ENCODE measurements at places on chromosomes 3 and 15. TPM values are rescaled to one million over a fixed set of nuclear protein-coding genes. Genes with fewer than 3 reads are reported as not detected.

GRCh38 chr3:188446766-188447165 is 292.8 kb downstream of the LPP start:
- DNase-seq, result no peak

- DNase-seq, result no peak
Observed at GRCh38 chr3:141343077-141343476, 25.2 kb upstream of the ZBTB38 start.

DNA sequence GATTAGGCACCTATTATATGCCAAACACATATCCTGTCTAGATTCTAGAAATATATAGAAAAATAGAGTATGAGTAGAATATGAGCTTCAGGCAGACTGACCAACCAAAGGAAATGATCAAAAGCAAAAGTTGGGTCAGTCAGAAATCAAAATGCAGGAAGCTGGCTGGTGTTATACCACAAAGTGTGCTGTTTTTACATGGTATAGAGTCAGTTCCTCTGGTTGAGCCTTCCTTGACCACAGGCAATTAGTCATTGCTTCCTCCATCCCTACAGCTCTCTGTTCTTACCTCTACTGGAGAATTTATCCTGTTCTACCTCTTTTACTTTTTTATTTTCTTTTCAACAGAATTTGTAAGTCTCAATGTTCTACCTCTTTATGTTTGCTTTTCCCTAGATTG is 149.8 kb downstream of the TMCO5A start:
- DNase-seq, result no peak

DNA sequence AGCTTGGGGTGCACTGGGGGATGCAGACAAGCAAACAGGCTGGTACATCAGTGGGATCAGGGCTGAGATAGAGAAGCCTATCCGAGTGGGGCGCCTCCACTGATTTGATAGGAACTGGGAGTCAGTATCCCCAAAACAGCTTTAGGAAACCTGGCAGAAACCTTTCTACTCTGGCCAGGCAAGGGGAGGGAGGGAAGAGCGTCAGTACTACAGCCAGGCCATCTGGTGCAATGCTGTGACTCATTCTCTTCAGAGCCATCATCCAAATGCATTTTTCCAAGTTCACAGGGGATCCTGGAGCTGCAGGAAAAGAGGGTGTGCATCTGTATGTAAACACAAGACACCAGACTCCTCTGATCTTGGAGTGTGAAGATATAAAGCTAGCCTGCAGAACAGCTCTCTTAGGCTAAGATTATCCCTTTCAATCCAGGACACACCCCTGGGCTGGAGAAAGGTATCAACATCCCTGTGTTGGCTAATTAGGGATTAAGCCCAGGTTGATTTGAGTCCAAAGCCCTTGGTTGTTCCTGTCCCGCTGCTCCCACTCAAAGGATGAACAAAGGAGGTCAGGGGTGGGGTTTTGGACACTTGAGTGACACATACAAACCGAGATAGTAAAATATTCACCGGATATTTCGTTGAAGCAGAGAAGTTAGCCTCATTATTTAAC is 9.3 kb downstream of the GALNT15 start:
- no peak for DNase-seq

DNA sequence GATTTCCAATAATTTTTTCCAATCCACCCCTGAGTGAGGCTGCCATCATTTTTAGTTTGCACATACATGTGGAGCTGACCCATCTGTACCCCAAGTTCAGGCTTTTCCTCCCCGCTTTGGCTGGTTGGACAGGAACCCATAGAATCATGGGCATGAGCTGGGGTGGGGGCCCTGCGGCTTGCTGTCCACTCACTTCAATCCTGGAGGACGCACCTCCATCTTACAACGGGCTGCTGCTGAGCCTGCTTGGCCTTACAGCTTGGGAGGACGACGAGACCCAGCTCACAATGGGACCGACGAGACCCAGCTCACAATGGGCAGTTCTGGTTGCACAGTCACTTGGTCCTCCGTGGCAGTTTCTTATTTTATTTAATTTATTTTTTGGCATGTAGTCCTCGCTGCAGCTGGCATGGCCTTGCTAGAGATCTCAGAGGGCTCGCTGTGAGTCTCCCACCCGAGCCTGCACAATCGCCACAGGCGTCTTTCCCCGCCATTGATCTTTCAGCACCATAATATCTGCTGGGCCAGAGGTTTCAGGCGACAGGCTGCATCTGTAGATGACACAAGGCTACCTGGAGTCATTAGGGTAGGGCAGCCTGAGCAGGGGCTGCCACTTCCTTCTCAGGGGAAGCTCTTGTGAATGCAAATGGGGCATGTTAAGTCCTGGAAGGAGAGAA is 19.6 kb upstream of the EPHB3 start:
- DNase-seq, result no peak

- no peak for DNase-seq
Observed at GRCh38 chr15:42092398-42093318, 1.7 kb downstream of the PLA2G4D start.

GRCh38 chr15:65377976-65378366 is at the start of gene IGDCC3:
Gene IGDCC3, minus strand, starts transcription at chr15:65378002. Its CDS starts 214 bp downstream, at chr15:65377788.
- no peak for DNase-seq

Gene ANAPC13
- total RNA-seq, result 91.9 TPM

- DNase-seq, result peak; percentile 2
Observed at GRCh38 chr15:40060236-40060961, 21.4 kb upstream of the SRP14 start.

Gene CLSTN2
- total RNA-seq, result 7.6 TPM

Gene ILDR1
- total RNA-seq, result not detected
